ENCODE measurements at places on chromosomes 6 and 20.

GRCh38 chr6:83190626-83191025 is 2.4 kb downstream of the PGM3 start:
- DNase-seq = no peak

- no peak for DNase-seq
These were observed 439.2 kb downstream of the C6orf118 start for GRCh38 chr6:164870164-164870563.

- no peak for DNase-seq
These were observed 67.5 kb upstream of the PBOV1 start for GRCh38 chr6:138285800-138286199.

GRCh38 chr20:63099456-63100173 is 92.9 kb upstream of the BHLHE23 start:
- peak; percentile 41 for DNase-seq

- DNase-seq = no peak
These were observed 53.5 kb upstream of the ERVFRD-1 start for GRCh38 chr6:11164717-11165646.

- DNase-seq = no peak
These were observed 96.2 kb upstream of the RNF217 start for GRCh38 chr6:124866040-124866439.
